ENCODE measurements at places on chromosomes 2 and 18.

DNA sequence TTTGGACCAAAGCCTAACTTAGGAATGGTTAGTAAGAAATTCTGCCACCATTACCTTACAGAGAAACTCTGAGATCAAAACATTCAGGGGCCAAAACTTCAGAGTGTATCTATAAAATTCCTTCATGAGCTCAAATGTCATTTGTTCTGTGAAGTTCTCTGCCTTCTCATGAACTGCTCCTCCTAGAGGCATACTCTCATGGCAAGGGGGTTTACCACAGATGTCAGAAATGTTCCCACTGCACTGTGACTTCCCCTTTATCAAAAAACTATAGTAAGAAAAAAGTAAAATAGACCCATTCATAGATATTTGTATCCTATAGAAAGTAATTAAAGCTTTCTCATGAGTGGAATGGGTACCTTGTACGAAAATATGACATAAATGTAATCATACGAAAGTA, 68.5 kb downstream of the USP40 start:
- DNase-seq, result no peak

DNA sequence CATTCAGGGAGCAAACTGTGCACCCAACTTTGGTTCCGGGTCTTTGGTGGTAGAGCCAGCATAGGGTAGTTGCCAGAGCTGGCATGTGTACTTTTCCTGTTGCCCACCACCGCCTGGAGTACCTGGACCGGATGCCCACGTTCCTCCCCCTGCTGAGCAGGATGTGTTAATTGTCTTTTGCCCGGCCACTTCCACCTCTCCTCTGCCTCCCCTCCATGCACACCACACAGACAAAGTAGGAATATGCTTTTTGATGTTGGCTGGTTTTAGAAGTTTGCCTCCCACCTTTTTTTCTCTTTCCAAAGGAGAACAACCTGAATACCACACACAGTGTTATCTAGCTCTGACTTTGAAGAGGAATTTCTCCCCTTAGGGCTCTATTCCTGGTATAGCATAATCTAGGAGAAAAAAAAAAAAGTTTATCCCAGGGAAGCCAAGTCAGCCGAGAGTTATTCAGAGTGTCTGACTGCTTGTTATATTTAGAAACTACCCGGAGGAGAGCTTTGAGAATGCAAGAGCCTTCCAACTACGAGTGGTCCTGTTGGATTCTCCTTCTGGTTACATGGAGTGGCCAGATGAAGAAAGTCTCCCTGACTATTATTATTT, 111.9 kb downstream of the SETBP1 start:
- DNase-seq, result no peak

DNA sequence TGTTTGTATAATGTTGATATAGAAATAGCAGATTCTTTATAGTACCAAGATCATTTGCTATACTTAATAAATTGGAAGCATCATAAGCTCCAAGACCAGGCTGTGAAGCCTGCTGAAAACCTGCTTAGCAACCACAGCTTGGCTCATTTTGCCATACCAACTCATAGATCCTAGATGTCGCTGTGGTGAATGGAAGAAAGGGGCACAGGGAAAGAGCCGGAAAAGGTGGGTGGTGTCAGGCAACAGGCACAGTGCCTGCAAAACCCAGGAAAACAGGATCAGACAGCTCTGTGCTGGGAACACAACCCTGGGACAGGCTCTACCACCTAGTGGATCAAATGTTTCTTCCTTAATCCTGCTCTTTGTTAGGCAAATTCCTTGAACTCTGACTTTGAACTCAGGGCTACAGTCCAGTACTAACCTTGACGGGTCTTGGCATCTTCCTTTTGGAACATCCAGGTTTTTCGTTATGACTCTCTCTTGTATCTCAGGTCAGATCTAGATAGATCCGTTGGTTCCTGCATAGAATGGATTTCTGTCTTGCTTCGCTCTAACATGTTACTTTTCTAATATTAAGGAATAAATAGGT, 31.6 kb downstream of the TWSG1 start:
- DNase-seq, result no peak

DNA sequence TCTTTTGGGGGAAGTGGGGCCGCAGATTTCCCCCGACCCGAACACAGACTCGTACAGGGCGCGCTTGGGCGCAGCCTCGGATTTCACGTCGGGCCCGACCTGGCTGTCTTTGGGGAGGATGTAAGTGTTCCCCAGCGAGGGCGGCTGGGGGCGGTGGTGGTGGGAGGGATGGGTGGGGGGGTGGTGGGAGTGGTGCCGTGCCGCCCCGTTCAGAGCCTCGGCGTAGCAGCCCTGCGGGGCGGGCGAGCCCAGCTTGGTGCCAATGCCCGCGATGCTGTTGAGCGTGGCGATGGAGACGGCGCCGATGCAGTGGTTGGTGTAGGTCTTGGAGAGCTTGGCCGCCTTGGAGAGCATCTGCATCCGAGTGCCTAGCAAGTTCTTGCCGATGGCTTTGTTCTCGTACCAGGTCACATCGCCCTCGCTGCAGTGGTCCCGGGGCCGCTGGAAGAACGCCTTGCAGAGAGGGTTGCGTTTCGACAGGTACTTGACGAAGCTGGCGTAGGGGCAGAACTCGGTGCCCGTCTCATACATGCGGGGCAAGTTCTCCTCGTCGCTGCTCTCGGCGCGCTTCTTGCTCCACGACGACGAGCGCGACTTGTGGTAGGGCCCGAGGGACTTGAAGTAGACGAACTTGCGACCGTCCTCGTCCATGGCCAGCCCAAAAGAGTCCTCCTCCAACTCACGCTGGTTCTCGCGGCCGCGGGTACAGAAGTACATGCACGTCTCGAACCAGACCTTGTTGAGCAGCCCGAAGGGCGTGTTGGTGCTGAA, 1.3 kb downstream of the KCTD1 start:
- DNase-seq, result no peak

GRCh38 chr2:54758951-54759350, 35.5 kb downstream of the EML6 start:
- no peak for DNase-seq

DNA sequence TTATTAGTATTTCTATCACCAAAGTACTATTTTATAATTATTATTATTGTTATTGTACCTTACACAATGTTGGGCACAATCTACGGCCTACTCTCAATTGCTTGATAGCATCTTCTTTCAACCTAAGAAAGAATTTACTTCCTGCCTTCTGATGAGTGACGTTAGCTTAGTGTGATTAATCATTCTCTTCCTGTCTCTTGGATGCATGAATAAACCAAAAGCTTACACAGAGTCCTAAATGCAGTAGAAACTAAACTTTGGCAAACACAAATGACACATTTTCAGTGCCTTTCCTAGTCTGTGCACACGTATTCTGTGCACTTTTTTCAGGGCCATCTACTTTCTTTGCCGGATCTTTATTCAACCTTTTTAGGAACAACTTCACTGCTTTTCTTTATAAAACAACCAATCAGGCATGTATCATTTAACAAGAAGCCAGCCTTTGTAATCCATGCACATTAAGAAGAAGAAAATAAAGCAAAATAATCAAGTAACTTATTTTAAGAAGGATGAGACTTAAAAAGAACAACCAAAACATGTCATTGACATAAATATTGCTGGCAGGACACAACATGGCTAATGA, 19.1 kb downstream of the TRAK2 start:
- DNase-seq, result no peak

DNA sequence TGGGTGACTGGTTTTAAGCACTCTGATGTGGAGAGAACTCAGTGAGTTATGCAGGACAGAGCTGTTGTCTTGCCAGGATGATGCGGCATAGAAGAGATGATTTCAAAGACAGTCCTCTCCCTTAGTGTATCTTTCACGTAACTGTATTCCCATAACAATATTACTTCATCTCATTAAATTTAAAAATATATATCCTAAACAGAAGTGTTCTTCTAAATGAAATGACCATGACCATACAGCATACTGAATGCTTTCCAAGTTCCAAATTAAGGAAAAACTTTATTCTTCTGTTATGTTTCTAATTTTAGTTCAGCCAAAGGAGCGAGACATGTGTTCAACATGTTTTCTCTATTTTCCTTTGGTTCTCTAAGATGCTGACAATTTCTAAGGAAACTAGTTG, 600.1 kb upstream of the FSHR start:
- no peak for DNase-seq

- no peak for DNase-seq
Observed at GRCh38 chr2:128311755-128312341, 6.8 kb downstream of the HS6ST1 start.

- no peak for DNase-seq
Observed at GRCh38 chr2:63613391-63613901, 24.7 kb downstream of the MDH1 start.

DNA sequence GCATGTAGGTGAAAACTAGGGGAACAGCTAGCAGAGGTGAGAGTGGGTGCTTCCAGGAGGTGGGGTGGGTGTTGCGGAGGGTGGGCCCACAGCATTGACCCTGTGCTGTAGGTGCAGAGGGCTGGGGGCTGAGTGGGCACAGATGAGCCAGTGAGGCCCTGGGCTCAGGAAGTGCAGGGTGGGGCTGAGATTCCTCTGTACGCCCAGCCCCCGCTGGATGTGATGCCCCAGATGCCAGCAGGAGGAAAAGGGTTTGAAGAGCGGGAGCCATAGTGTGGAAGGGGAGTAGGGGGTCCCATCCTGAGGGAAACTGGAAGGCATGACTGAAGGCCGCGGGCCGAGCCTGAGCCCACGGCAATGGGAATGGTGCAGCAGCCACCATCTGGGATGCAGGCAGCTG, 14.1 kb upstream of the OTOS start:
- DNase-seq, result no peak

DNA sequence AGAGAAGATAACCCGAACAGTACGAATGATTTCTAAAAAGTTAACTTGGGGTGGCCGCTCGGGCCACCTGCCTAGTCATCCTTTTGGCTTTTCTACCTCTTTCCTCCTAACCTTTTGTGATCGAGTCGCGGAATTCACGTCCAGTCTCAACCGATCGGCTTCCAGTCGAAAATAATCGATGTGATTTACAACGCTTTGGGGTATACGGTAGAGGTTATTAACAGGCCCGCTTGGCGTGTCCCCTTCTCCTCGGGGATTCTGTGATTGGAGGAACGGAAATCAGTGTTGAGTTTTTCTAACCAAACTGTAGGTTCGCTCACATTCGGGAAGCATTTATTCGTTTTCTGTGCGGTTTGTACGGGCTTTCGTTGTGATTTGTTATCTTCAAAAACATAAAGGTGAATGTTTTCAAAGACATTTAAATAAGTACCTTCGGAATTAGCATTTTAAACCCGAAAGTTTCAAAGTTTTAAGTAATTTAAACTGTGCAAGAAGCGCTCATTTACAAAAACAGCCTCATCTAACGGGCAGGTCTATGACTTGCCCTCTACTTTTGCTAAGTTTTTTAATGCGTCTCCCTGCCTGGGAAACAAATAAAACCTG, 588 bp upstream of the FOXI3 start:
- DNase-seq, result no peak

GRCh38 chr2:232449964-232450363, 6.0 kb upstream of the ALPI start:
- no peak for DNase-seq

GRCh38 chr2:130332271-130333073, 10.2 kb upstream of the IMP4 start:
- peak; percentile 52 for DNase-seq

GRCh38 chr2:218655751-218656150, 3.7 kb downstream of the ZNF142 start:
- no peak for DNase-seq

GRCh38 chr2:163367825-163368582, 367.8 kb downstream of the FIGN start:
- DNase-seq, result no peak

DNA sequence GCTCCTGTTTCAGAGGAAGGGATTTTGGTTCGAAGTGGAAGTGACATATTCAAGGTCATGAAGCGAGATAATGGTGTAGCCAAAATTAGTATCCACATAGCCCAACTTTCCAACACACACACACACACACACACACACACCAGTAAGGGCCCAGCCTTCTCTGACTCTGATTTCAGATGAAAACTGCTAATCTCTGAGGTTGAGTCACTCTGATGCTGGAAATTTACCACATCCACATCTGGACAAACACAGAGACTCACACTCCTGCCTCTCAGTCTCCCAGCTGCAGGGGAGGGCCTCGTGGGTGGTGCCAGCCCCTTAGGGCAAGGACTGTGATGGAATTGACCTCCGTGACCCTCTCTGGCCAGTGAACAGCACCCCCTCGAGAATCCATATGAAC, 29.0 kb upstream of the SLC35F6 start:
- no peak for DNase-seq

- no peak for DNase-seq
Observed at GRCh38 chr18:3179430-3180089, 40.2 kb downstream of the MYOM1 start.

Data from effector memory CD4-positive, alpha-beta T cell (primary cell).